ENCODE measurements at places on chromosomes 16 and 17.

DNA sequence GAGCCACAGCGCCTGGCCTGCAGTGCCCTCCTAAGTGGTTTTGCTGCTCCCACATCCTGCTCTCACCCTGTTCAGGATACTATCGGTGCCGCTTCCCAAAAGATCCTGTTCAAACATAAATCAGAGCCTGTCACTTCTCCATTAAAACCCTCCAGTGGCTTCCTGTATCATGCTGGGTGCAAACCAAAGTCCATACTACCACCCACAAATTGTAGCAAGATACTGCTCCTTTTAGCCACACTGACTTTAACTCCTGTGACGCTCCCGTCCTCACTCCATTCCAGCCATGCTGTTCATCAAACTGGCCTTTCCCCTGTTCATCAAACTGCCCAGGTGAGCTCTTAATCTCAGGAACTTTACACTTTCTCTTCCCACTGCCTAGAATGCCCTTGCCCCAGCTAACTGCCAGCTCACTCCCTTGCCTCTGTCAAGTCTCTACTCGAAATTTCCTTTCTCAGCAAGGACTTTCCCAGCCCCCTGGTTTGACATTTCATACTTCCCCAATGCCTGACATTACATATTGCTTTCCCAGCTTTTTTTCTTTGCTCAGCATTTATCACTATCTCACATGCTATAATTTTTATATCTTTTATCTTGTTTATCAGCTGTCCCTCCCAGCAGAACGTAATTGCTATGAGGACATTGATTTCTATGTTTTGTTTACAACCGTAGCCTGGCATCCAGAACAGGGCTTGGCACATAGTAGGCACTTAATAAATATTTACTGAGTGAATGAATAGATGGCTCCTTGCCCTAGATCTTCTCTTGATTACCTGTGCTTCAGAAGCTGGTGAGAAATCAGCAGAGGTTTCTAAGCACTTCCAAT is 44.3 kb upstream of the SMURF2 start:
- DNase-seq: no peak

DNA sequence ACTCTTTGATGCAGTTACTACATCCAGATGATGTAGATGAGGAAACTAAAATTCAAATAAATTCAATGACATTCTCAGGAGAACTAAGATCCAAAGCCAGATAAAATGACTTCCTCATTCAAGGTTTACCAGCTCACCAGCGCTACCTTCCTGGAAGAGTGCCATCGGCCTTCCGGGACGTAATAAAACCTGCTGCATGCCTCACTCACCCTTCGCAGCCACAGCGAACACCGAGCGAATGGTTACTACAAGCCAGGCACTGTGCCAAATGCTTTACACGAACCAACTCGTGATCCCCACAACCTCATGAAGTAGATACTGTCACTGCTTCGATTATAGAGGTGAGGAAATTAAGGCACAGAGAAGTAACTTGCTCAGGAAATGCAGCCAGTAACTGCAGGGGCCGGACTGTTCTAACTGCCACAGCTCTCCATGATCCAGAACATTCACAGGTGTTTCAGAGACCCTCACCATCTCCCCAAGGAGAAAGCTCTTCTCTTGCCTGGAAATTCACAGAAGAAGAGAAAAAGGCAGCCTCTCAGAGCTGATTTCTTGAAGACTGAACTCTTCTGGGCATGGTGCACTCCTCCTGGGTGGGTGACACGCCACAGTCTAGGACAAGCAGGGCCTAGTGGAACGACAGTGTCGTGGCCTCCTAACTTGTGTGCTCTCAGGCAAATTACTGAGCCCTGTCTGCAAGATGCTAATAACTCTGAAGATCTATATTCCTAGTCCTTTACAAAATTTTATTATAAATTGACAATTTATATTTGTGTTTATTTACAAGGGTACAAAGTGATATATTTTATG is 46.8 kb downstream of the HIC1 start:
- peak; percentile 53 for DNase-seq

DNA sequence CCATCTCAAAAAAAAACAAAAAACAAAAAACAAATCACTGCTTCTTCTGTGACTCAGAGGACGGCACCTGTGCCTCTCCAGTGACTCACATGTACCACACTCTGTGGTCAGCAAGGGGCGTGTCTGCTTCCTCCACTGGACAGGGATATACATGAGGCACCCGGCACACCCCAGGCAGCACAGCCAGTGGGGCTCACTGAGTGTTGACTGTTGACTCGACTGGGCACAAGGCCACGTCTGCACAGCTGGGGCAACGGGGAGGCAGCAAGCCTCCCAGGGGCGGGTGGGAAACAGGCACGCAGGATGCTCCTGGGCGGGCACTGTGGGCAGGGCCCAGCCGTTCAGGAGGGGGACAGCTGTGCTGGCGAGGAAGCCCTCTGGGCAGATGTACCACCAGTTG is 64.1 kb downstream of the TIMM22 start:
- DNase-seq: no peak

DNA sequence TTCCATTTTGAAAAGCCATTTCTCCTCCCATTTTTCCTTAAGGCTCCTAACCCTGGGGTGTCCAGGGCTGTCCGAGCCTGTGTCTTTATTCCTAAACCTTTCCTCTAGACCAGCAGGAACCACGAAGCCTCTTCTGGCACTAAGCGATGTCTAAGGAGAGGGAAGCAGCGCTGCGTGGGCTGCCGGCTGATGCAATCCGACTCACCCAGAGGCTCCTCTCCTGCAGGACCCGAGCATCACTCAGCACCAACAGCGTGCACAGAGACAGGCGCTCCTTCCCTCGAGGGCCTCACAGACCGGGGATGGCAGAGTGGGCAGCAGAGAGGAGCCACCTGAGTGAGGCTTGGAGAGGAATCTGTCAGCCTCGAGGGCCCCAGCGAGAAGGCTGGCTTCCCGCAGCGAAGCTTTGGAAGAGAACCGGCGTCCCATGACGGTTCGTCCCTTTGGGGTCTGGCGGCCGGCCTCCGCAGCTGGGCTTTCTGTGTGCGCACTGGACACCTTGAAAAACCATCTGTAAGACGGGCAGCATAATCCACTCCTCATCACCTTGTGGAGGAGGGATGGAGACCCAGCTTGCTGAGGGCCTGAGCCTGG is 174.3 kb downstream of the FOXL1 start:
- DNase-seq: no peak

GRCh38 chr17:78555746-78556401 is 21.3 kb downstream of the DNAH17 start:
- DNase-seq: no peak

- DNase-seq: no peak
These were observed 116.6 kb downstream of the SPECC1 start for GRCh38 chr17:20125724-20126123.

DNA sequence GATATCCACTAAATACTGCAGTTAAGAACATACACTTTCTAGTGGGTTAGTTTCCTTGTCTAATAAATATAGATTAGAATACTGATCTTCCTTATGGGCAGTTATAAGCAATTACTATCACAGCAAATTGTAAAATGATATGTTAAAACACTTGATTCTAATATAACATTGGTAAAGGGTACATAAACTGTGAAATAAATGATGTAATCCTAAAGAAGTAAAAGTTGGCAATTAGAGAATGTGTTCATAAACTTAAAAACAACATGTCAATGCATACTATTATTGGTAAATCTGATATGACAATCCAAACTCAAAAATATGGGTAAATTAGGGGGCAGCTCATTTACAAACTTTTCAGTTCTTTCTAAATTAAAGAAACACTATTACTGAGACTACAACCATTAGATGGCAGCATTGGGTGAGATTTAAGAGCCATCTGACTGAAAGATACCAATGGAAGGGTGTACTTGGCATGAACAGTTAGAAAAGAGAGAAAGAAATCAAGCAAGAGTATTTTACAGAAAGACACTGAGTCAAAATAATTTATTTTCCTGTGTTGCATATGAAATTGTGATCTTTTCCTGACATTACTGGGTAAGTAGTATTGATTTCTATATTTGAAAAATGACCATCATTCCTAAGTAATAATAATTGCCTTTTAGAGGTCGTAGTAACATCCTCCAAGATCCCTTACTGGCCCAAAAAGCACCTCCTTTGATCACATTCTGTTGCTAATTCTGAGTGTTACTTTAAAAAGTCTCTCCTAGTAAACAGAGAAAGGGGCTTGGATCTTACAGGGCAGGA is 119.6 kb downstream of the SPAG9 start:
- no peak for DNase-seq

DNA sequence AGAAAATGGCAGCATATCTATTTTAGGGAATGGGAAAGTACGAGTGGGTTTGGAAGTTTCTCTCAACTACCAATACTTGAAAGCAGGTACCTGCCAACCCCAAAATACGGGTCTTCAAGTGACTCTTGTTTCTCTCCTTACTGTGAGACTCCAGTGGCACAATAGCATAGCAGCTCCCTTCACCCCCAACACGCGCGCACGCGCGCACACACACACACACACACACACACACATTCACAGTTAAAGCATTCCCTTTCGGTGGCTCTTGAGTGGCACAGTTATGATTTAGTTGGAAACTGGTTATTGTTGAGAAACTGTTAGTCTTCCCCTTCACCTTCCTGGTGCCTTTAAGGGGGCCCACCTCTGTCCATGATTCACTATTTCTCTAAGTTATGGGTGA is 30.0 kb upstream of the CCL2 start:
- DNase-seq: no peak

DNA sequence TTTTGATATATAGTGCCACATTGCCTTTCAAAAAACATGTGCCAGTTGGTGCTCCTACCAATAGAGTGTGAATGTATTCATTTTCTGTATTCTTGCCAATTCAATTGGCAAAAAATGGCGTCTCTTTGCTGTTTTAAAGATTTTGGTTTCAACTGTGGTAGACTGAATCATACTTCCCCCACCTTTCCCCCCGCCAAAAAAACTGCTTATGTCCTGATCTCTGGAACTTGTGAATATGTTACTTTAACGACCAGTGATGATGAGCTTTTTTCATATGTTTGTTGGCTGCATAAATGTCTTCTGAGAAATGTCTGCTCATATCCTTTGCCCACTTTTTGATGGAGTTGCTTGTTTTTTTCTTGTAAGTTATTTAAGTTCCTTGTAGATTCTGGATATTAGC is 325.1 kb upstream of the KCNJ16 start:
- no peak for DNase-seq

DNA sequence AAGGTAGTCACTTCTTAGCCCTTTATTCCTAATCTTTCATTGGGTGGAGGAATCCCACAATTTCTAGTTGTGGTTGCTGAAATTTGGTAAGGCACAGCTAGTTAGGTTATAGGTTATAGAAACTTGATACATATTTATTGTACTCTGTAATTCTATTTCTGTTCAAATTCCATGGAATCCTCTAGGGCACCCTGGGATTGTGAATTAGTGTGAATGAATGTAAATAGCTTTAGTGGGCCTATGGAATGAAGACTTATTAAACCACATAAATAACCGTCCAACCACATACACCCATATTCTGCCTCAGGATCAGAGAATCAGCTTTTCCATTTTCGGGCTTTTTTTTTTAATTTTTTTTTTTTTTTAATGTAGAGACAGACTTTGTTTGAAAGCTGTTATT is 9.2 kb downstream of the TANC2 start:
- no peak for DNase-seq

DNA sequence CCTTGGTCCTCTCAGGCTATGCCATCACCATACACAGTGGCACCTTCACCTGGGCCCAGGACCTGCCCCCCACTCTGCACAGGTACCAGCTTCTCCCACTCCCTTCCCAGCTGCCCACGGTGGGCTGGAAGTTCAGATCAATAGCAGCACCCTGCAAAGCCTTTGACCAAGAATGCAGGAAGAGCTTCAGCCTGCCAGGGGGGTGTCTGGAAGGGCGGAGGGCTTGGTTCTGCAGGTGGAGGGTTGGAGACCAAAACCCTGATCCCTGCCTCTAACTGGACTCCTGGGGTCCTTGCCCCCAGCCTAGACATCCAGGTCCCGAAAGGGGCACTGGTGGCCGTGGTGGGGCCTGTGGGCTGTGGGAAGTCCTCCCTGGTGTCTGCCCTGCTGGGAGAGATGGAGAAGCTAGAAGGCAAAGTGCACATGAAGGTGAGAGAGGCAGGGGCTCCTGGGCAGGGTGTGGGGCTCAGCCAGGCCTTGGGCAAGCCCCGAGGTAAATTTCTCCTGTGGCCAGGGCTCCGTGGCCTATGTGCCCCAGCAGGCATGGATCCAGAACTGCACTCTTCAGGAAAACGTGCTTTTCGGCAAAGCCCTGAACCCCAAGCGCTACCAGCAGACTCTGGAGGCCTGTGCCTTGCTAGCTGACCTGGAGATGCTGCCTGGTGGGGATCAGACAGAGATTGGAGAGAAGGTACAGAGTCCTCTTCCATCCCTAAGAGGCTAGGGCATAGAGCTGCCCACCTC is 34.3 kb downstream of the ABCC3 start:
- no peak for DNase-seq

DNA sequence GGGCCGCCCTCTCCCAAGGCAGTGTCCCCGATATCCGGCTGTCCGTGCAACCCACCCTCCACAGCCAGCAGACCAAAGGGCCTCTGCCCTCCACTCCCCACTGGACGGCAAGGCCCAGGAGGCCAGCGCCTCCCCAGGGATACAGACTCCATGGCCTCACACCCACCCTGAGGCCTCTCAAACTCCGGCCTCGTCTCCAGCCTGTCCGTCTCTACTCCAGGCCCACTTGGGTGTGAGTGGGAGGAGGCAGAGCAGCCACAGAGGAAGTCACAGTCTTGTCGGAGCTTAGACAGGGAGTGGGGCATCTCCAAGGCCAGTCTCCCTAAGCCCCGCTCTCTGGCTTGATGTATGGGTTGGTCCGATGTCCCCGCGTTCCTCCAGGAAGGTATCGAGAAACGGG is 73.3 kb downstream of the SRCIN1 start:
- DNase-seq: no peak

- no peak for DNase-seq
These were observed 20.2 kb upstream of the MPRIP start for GRCh38 chr17:17022011-17022410.

DNA sequence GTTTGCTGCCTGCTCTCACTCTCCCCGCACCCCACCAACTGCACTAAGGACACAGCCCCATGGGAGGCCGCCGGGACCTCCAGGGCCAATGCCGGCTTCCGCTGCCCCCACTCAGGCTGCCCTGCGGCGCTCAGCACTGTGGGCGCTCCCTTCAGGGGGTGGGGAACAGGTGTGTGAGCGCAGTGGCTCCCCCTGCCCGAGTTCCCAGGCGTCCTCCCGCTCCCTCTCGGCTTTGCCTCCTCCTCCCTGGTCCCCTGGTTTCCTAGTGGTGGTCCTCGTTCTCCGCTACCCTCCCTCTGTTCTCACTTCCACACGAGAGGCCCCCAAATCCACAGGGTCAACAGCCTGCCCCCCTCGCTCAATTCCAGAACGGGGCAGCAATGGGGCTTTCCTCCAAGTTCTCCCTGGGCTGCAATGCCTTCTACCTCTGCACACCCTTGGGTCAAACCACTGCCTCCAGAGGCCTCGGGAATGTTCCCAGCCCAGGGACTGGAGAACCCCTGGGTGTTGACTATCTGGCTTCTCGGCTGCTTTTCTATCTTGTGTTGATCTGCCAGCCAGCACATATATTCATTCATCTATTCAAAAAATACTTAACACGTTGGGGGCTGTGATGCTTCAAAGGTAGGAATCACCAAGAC is 9.9 kb downstream of the FOXJ1 start:
- DNase-seq: no peak
